Endothelial cell of umbilical vein (primary cell): ENCODE measurements at places on chromosomes 3 and 15.

GRCh38 chr15:31361764-31362515 lies 35.3 kb downstream of the KLF13 start:
- no peak for DNase-seq

DNA sequence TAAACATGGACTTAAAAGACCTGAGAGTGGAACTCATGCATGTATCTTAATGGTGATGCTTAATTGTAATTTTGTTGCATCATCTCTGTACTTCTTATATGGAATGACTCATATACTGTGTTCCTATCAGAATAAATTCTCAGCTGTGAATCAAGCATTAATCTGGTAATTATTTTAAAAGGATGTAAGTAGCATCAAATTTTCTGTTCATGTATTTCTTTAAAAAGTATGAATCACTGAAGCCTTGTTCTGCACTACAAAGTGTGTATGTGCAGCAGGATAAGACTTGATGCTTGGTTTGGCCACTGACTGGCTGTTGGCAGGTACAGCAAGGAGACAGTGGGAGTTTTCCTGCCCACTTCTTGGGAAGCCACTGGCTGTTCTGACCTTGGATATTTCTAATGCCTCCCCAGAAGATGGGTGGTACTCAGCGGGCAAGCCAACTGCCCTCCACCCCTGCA lies 123.9 kb downstream of the ANO10 start:
- peak; percentile 51 for DNase-seq

DNA sequence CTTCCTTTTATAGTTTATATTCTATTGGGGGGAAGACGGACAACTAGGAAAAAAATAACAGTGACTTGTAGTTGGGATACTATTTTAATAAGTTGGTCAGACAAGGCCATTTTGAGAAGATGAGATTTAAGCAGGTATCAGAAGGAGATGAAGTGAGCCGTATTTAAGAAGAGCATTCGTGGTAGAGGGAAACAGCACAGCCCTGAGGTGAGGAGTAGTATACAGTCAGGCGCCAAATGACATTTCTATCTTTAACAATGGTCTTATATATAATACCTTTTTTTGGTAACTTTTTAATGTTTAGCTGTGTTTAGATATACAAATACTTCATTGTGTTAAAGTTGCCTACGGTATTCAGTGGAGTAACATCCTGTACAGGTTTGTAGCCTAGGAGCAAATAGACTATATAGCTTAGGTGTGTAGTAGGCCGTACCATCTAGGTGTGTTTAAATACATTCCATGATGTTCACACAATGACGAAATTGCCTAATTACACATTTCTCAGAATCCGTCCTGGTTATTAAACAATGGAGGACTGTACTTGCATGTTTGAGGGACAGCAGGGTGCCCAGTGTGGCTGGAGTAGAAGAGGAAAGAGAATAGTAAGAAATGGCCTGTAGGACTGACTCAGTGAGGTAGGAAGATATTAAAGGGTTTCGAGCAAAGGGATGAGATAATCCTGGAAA lies 1.6 kb downstream of the NKTR start:
- peak; percentile 47 for DNase-seq

DNA sequence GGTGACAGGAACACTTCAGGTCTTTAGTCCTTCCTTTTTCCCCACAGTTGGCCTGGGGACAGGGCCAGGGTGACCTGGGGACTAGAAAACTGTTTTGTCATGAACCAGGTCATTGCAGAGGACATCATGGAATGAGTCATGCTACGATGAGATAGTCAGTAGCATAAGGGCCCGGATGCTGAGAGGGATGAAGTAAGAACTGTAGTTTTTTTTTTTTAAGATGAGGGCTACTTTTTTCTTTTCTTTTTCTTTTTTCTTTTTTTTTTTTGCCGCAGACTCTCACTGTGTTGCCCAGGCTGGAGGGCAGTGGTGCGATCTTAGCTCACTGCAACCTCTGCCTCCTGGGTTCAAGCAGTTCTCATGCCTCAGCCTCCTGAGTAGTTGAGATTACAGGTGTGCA lies 8.0 kb downstream of the MAP2K5 start:
- DNase-seq, result no peak
